ENCODE measurements at places on chromosomes 6 and 20.

DNA sequence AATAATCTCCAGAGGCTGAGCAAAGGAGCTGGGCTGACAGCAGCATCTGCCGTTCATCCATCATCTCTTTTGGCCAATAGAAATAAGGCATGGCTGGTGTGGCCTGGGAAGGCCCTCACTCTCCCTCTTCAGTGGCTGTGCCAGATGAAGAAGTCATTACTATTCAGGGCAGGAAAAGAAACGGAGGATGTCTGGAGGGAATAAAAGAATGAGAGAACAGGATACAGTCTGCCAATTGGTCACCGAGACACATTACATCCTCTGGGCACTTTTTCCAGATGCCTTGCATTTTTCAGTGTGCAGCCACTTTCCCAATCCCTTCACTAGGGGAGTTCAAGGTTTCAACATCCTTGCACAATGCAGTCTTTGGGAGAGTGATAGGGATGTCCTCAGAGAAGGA, 32.2 kb upstream of the VGLL2 start:
- DNase-seq: no peak

- DNase-seq: no peak
Observed at GRCh38 chr6:7728855-7729590, 3.1 kb downstream of the BMP6 start.

GRCh38 chr6:40276141-40276540, 311.0 kb downstream of the LRFN2 start:
- no peak for DNase-seq

DNA sequence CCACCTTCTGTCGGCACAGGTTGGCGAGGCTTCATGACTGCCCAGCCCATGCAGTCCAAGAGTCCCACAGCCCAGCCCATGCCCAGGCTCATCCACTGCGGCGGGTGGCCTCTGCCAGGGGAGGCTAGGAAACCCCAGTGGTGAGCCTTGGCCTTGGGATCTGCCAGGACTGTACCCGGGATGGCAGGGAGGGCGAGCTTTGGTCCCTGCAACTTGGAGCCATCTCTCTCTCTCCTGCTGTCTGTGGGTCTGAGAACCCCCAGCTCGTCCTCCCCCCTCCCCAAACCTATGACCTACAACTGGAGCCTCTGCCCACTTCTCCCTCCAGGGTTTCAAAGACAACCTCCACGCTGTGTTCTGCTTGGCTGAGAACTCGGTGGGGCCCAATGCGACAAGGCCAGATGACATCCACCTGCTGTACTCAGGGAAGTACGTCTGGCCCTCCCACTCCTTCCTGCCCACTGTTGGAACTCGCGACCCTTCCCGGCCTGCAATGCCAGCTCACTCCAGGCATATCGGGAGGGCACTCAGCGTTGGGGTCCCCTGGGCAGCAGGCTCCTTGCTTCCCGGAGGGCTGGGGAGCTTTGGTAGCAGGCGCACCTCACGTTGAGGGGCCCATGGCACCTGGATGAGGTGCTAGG, 19.7 kb downstream of the NPEPL1 start:
- DNase-seq: no peak

DNA sequence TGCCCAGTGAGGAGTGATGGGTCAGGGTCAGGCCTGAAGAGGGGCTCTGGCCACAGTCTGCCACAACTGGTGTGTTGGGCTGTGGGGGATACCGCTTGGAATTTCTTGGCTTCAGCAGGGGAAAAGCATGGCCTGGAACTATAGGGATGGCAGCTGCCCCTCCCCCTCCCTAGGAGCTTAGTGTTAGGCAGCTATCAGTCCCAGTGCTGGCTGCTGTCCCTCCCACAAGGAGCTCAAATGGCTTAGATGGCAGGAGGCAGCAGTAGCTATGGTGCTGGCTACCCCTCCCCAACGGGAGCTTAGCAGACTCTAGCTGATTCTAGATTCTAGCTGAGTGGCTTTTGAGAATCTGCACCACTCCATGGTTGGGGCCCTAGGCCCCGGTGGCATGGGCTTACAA, 414.5 kb upstream of the HSF2 start:
- DNase-seq: no peak

- peak; percentile 79 for DNase-seq
Observed at GRCh38 chr6:111709615-111710398, 104.1 kb upstream of the TRAF3IP2 start.

GRCh38 chr20:19757487-19758132, 448 bp upstream of the RIN2 start:
- DNase-seq: peak; percentile 94

GRCh38 chr6:128295670-128296069, 224.7 kb downstream of the PTPRK start:
- no peak for DNase-seq

- no peak for DNase-seq
Observed at GRCh38 chr20:5660346-5660745, 89.9 kb upstream of the SHLD1 start.

DNA sequence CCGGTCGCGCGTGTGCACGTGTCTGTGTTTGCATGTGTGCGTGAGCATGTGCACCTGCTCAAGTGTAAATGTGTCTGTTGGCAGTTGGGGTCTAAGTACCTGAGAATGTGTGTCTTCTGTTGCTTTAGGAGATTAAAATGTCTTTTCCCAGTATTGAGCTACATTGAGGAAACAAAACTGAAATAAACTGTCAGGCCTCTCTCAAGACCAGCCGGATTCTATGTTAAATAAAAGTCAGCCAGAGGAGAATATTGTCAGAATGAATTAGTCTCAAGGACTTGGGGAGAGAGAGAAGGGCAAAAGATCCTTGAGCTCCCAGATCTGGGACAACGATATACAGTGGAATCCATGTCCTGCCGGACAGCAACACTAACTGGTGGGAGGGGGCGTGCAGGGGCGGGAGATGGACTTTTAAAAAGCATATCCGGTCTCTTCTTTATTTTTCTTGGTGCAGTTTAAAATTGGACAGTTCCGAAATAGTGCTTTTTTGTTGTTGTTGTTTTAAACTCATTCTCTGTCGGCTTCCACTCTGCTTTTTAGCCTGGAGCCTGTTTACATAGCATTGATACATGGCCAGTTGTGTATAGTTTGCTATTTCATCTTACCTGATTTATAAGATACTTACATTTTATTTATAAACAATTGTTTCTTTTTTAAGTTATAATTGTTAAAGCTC, 3.3 kb upstream of the TBX18 start:
- no peak for DNase-seq

GRCh38 chr20:14142171-14142570, 146.9 kb downstream of the MACROD2 start:
- peak; percentile 70 for DNase-seq

- DNase-seq: no peak
Observed at GRCh38 chr20:18005170-18005989, 36.6 kb downstream of the MGME1 start.

DNA sequence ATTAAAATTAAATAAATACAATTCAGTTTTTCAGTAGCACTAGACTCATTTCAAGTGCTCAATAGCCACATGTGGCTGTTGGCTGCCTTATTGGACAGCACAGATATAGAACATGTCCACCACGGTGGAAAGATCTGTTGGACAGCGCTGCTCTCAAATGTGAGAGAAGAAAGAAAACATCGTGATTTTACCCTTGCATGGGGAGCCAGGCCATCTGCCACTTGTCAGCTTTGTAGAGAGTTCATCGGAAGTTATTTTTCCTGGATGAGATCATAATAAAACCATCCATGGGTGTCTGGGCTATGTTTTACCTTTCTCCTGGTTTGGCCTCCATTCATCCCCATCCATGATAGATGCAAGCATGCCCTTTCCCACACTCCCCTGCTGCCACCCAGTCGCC, 5.8 kb upstream of the KIF3B start:
- no peak for DNase-seq

DNA sequence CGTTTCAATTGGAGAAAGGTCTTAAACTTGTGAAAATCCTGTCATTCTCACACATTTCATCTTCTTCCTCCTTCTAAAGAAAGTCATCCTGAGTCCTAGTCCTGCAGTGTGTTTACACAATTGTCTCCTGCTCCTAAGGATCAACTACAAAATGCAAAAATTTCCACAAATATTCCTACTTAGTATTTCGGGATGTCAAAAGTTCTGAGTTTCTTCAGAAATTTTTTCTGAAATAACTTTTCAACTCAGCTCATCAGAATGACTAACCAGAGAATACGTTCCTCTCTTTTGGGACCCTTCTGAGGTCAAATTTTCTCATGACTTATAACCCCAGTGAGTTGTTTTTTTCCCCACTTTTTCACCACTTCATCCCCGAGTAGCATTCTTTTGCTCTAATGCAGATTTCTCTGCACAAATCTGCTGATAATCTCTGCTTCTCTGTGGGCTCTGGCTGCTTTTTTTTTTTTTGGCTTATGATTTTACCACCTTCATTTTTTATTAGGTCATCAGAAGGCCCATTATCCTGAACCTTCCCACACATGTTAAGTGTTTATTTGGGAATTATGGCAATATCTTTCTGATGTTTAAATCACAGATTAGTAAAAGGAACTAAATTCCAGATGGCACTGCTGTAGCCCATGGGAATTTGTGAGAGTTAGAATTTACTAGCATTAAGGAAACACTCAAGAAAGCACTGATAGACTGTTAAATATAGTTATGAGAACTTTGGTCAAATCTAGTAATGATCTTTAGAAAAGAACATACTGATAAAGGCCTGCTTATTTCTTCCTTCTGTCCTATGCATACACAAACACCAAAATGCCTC, 41.4 kb downstream of the MAP3K5 start:
- no peak for DNase-seq

- DNase-seq: peak; percentile 33
Observed at GRCh38 chr6:161374971-161375873, 101.4 kb upstream of the AGPAT4 start.

GRCh38 chr20:52828199-52828598, 144.0 kb upstream of the TSHZ2 start:
- no peak for DNase-seq

DNA sequence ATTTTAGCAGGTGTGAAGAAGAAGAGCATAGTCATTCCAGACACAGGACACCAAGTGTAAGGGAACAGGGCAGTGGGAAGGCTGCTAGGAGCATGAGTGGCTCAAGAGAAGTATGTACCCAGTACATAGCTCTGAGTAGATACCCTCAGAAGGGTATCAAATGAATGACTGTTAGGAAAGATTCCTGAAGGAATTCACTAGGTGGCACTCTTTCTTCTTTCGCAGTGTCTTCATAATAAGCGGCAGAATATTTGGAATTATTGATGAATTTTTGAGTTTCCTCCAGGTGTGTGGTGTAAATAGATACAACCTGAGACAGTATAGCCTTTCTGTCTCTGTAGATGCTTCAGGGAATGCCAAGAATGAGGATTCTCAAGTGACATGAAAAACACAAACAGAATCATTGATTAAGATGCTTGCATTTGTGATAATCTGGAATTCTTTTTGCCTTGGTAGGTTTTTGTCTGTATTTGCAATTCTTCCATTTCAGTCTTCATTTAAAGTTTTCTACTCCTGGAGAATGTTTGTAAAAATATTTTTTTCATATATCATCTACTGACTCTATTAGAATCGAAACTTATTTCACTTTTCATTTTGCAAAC, 264.3 kb upstream of the RIMS1 start:
- peak; percentile 18 for DNase-seq

DNA sequence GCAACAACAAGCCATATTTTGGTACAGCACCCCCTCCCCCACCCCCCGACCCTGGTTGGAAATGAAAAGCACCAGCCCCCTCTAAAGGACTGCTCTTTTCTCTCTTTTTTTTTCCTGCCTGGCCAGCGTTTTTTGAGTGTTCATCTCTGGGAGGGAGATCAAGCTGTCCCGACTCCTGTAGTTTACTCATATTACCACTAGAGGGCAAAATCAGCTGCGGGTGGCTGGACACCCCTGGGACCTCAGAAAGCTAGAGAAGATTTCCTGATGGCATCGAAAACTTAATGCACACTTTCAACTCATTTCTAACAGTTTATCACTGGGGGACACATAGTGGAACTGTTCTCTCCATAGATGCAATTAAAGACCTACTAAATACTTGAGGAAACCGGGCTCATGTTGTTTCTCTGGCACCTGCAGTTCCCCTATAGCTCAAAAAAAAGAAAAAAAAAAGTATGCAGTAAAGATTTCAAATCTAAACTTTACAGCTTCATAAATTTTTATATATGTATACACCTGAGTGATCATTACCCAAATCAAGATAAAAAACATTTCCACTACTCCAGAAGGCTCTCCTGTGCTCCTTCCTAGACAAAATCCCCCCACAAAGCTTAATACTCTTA, 24.4 kb downstream of the CNBD2 start:
- peak; percentile 81 for DNase-seq

DNA sequence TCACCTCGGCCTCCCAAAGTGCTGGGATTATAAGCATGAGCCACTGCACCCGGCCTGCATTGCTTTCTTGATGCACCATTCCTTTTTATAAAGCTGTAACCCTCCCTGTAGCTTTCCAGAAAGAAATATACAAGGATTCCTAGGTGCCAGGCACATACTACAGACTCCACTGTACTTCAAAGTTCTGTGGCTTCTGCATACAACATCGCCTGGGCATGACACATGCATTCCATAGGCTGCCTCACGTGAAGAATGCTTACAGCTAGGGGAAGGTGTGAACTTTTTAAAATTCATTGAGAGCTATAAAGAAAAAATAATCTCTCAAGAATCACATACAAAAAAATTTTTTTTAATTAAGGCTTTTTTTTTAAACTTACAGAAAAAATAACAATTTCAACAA, 50.2 kb downstream of the TRAM2 start:
- no peak for DNase-seq

- DNase-seq: no peak
Observed at GRCh38 chr6:3823671-3824070, 25.5 kb upstream of the FAM50B start.

DNA sequence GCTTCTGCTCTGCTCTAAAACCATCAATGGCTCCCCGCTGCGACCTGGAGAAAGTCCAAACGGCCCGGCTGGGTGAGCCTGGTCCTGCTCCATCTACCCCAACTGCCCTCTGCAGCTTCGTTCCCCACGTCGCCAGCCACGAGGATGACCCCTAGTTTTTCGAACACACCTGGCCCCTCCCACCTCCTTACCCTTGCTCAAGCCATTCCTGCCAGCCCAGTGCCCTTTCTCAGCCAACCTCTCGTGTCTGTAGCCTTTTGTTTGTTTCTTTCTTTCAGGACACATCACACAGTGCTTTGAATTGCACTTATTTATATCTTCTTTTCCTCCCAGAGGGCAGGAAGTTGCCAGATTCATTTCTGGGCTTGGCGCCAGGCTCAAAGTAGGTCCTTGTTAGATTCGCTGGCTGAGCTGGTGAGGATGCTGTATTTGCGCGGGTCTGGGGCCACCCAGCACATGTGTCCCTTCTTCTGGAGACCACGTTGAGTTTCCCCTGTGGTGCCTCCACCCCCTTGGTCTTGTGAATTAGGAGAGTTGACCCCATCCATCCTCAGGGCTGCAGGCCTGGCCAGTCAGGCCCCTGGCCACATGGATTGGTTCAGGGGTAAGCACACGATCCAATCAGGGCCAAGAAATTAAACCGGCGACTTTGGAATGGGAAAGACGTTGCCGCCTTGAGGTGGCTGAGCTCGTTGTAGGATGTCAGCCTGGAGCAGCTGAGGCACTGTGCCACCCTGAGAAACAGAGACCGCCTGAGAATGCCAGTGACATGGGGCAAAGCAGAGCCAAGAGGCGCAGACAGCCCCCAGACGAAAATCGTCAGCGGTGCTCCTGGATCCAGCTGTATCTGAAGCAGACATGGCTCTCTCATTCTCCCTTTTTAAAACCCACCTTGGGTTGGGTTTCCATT, 156.0 kb downstream of the CEBPB start:
- DNase-seq: no peak

- no peak for DNase-seq
Observed at GRCh38 chr6:127576874-127577273, at the start of gene C6orf58. Gene C6orf58 (plus strand): TSS chr6:127577174. CDS start chr6:127577186, 12 bp downstream.
